ENCODE measurements at places on chromosomes 12 and 14.

DNA sequence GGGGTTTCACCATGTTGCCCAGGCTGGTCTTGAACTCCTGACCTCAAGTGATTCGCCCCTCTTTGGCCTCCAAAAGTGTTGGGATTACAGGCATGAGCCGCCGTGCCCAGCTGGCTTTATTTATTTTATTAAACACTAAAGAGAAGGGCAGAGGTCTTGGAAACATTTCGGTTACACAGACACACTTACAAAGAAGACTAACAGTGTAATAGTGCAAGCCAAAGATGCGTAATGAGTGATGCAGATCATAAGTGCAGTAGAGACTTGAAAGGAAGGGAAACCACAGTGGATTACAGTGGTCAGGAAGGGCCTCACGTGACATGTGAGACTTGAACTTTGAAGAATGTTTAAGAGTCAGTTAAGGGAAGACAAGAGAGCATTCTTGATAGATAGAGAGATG, 33.9 kb upstream of the CDK17 start:
- peak; percentile 66 for DNase-seq

DNA sequence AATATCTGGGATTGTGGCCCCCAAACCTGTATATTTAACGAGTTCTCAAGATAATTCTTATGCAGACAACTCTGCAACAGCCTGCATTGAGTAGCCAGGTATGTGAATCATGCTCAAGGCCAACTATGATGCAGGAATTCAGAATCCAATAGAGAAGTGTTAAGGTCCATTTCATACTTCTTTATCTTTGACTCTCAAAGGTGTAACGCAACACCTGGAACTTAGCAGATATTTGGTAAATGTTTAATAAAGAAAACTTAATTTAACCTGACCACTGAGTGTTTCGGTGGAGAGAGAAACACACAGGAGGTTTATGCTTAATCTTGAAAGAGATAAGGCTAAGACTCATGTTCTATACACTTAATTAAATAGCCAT, 156.5 kb upstream of the PLEKHG7 start:
- DNase-seq: no peak

DNA sequence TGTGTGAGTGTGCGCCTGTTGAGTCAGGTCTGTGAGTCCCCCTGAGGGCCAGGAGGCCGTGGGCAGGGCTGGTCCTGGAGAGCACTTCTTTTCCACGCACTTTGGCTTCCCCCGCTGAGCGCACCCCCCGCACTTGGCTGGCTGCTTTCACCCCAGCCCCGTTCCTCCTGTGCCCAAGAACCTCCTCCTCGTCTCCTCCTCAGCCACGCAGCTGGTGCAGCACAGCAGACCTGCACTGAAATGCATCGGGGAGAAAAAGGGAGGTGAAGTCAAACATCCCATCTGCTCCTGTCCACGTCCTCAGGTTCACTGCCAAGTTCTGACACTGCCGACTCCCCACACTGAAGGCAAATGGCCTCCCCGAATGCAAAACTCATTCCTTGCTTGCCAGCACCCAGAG, 362.7 kb upstream of the SFSWAP start:
- DNase-seq: no peak

GRCh38 chr14:45949479-45949878, 696.5 kb upstream of the MIS18BP1 start:
- no peak for DNase-seq

- DNase-seq: no peak
These were observed 72.4 kb upstream of the SYT1 start for GRCh38 chr12:78792052-78792698.

DNA sequence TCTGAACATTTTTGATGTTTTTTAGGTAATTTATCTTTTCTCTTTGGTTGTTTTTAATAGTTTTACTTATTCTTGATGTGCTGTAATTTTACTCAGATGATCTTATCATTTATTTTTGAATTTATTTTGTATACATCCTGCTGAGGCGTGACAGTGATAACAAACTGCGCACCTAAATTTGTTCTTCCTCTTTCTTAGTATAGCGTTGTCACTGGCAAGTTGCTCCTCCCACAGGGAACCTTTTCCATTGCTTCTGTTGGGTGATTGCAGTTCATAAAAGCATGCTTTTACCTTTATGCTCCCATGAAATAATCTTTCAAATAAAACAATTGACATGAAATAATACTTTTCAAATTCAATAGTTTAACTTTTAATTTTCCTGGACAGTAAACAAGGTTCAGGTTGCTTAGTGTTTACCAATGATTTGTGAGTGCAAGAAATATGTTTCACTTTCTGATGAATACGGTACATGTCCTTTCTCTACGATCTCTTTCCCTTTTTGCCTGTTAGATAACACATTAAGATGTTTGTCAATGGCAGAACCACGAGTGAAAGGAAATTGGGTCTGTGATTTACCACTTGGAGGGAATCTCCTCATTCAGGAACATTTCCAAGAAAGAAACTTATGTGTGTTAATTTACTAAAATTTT, 223.3 kb downstream of the CCDC91 start:
- no peak for DNase-seq

GRCh38 chr12:104722601-104723534, 235.2 kb downstream of the SLC41A2 start:
- DNase-seq: no peak

DNA sequence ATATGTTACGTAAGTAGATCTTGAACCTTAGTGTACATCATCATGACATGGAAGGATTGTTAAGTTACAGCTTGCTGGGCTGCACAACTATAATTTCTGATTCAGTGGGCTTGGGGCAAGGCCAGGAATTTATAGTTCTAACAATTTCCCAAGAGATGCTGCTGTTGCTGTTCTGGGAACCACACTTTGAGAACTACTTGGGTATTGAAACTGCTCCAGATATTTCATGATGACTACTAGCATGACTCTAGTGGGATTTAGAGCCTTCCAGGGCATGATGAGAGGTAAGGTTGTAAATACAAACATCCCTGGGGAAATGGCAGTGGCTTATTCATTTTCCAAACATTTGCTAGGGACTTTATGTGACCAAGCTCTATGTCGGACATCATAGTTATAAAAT, 904.8 kb upstream of the SEL1L start:
- no peak for DNase-seq

DNA sequence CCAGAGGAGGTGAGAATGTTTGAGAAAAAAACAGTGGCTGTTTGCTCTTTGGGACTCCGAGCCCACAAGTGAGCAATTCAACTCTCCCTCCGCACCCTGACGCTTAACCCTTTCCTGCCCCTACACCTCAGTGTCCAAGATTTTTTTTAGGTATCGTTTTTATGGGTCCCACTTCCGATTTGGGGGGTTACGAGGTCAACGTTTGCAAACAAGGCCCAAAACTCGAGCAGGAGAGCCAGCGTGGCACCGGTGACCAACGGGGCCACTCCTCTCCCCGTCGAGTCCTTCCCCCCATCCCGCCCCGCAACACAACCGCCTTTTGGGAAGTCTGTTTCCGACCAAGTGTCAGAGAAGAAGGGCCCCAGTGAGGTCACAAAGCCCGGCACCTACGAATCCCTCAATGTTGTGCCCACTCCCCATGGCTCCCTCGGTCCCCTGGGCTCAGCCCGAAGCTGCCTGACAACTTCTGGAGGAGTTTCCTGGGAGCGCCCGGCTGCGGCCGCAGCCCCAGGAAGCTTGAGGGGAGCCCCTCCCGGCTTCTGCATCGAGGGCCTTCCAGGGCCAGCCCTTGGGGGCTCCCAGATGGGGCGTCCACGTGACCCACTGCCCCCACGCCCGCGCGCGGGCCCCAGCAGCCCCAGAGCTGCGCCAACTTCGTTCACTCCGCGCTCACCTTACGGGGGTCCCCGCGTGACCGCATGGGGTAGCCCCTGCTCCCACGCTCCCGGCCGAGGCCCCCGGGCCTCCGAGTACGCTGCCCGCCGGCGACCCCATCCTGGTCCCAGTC, 1.2 kb downstream of the CDK2AP1 start:
- no peak for DNase-seq

Measured in CD14-positive monocyte (primary cell).